ENCODE measurements at places on chromosomes 11 and 22.

DNA sequence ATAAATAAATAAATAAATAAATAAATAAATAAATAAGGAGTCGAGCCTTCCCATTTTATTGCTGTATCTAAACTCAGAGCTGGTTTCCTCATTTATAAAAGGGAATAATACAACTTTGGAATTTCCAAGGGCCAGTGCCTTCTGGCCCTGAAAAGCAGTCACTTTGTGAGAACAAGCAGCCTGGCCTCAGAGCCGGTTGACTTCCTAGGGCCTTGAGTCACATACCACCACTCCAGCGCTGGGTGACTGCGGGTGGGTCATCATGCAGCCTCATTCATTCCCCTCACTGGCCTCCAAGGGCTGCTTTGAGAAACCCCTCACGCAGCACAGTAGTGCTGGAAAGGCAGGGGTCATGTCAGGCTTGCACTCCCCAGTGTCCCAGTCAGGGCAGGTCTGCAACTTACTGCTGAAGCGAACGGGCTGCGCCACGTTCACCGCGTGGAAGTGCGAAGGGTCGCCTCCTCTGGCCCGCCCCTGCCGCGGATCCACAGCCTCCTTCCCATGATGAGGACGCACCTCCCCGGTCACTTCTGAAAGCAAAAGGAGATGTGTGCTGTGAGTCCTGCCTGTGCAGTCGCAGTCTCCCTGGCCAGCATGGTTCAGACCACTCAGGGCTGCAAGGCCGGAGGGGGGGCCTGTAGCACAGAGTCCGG, 54.4 kb downstream of the DGCR2 start:
- no peak for DNase-seq

GRCh38 chr11:47276923-47277322, 7.0 kb downstream of the MADD start:
- no peak for DNase-seq

DNA sequence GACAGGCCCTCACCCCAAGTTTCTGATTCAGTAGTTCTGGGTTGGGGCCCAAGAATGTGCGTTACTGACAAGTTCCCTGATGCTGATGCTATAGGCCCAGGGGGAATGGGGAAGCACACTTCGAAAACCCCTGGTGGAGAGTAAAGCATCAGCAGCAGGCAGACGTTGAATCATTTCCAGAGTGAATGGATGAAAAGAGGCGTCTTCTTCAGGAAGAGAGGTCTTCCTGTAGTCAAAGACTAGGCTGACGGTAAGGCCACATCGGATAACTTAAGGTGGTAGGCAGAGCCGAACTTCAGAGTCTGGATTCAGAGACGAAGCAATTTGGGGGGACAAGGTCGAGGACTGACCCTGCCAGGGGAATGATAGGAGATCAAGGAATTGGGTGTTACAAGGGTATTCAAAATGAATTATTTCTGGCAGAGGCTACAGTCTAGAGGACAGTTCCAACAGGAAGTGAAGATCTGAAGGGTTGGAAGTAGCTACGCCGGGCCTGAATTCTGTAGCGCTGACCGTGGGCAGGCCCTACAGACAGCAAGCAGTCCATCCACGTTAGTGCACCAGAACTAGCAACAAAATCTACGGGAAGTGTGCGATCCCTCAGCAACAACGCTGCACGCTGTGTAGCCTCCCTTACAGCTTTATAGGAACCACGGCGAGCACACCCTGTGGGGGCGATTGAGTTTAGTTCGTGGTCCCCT, 862 bp upstream of the CENATAC start:
- DNase-seq = peak; percentile 73

DNA sequence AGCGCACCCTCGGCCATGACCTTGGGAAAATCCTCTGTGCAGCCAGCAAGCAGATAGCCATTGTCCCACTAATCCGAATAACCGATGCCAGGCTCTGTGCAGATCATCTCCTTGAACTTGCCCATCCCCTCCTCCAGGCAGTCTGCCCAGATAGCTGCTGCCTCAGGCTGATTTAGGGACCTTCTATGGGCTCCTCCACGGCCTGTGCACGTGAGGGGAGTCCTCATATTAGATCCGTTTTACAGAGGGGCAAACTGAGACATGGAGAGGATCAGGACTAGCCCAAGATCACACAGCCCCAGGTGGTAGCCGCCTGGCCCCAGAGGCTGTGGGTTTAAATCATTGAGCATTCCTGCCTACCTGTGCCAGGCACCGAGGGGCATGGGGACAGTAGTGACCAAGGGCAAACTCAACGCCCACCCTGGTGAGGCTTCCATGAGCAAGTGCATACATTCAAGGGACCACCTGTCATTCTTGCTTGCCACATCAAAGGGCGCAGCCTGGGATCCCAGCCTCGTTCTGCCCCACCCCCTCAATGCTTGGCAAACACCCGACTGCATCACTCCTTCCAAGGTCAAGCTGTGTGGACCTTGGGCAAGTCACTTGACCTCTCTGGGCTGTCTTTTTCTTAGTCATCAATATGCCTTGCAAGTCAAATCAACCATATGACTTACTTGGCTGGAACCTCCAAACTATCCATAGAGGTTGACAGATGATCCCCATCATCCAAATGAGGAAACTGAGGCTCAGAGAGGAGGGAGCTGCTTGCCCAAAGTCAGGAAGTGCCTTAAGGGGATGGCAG, 131.6 kb downstream of the MN1 start:
- peak; percentile 31 for DNase-seq

GRCh38 chr11:92268546-92268945, 43.9 kb downstream of the FAT3 start:
- no peak for DNase-seq

GRCh38 chr22:23357053-23357452, 176.7 kb downstream of the BCR start:
- DNase-seq = no peak

GRCh38 chr22:42560781-42561180, 7.0 kb downstream of the SERHL2 start:
- no peak for DNase-seq

- DNase-seq = peak; percentile 48
These were observed 3.7 kb downstream of the PDGFB start for GRCh38 chr22:39240831-39241793.
